ENCODE measurements at places on chromosomes 6 and 20.

DNA sequence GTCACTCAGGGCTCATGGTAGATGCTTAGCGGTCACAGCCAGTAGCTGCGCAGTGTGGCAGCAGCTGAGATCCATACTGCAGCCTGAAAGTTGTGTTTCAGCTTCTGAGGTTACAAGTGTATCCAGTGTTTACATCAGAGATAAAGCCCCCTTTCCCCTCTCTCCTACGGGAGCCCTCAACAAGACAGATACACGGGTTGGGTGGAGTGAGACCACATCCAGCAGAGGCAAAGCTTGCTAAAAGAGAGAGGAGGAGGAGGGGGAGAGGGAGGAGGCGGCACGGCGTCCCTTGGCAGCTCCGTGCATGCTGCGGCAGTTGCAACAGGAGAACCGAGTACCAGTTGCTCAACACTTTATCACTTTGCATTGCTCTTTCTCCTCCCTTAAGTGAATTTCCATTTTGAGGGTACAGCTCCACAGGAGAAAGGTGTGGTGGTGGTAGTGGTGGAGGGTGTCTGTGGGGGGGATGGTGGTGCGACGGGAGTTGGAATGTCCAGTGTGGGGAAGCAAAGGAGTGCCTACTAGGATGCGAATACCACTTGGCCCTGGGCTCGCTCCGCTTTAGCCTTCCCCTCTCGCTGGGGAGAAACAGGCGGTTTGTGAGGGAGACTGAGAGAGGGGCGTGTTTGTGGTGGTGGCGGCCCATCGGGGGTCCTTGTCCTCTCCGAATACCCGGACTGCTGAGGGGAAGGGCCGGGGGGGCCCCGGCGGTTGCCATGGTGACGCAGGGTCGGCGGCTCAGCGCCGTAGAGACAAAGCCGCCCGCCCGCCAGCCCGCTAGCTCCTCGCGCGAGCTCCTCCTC lies 405 bp upstream of the RNF182 start:
- no peak for DNase-seq

- DNase-seq, result no peak
Measured at GRCh38 chr20:14523090-14523489, 185.7 kb upstream of the FLRT3 start.

GRCh38 chr6:829656-830055 lies 136.7 kb upstream of the EXOC2 start:
- DNase-seq, result no peak

GRCh38 chr20:45372646-45373352 lies 5.3 kb downstream of the TP53TG5 start:
- no peak for DNase-seq

- no peak for DNase-seq
Measured at GRCh38 chr20:16575390-16576140, 2.3 kb upstream of the KIF16B start.

DNA sequence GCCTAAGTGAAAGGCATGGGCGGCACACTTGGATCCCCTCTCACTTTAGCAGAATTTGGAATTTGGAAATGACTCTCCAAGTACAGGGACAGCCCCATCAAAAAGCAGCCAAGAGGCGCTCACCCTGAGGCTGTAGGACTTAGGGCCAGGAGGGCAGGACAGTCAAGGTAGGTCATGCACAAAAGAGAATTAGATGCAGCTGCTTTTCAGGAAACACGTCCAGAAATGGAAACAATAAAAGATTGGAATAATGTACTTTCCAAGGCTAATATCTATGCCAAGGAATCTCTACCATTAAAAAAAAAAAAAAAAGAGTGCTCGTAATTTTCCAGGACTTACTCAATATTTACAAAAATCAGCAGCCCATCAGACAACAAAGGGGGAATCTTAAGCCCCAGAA lies 19.9 kb downstream of the PREP start:
- no peak for DNase-seq

- DNase-seq, result no peak
Measured at GRCh38 chr6:155648301-155648700, 192.7 kb upstream of the NOX3 start.

GRCh38 chr20:16438100-16438499 lies 135.1 kb downstream of the KIF16B start:
- no peak for DNase-seq

DNA sequence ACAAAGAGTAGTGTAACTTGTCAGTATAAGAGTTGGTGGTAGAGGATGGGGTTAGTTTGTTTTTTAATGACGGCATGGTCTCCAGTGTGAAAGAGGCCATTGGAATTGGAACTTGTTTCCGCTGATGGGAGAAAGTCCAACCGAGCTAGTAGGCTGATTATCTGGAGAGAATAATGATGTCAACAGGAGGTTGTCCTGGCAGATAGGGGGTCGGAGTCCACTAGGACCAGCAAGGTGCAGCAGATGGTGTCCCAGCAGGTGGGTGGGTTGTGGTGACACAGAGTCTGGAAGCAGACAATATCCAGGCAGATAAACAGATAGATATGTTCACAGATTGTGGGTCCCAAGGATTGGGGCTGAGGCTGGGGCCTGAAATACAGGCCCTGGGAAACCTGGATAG lies 35.1 kb downstream of the PKIB start:
- DNase-seq, result no peak

- no peak for DNase-seq
Measured at GRCh38 chr20:10761786-10762185, 88.0 kb upstream of the JAG1 start.

DNA sequence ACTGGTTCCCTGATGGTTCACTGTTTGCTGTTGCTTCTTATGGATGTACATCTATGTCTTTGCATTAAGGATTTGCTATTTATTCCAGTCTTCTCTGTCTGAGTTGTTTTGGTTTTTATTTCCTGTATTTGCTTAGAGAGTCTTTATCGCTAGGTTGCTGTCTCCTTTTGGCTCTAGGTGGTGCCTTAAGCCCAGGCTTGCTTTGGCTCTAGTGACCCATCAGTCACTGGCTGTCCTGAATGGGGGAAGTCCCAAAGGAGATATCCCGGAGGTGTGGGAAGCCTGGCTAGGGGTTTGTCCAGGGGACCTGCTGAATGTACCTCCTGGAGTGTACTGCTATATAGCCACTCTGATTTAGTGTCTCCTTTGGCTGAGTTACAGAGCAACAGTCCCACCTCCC lies 53.4 kb downstream of the MCHR2 start:
- DNase-seq, result no peak

GRCh38 chr6:6960571-6961251 lies 147.1 kb upstream of the RREB1 start:
- no peak for DNase-seq

- no peak for DNase-seq
Measured at GRCh38 chr6:32288426-32288825, 64.6 kb upstream of the NOTCH4 start.

GRCh38 chr6:53761036-53761435 lies 33.8 kb upstream of the LRRC1 start:
- DNase-seq, result no peak

- no peak for DNase-seq
Measured at GRCh38 chr6:119610265-119610664, 260.7 kb upstream of the MAN1A1 start.

GRCh38 chr20:3738111-3739053 lies 5.9 kb downstream of the HSPA12B start:
- DNase-seq, result no peak

DNA sequence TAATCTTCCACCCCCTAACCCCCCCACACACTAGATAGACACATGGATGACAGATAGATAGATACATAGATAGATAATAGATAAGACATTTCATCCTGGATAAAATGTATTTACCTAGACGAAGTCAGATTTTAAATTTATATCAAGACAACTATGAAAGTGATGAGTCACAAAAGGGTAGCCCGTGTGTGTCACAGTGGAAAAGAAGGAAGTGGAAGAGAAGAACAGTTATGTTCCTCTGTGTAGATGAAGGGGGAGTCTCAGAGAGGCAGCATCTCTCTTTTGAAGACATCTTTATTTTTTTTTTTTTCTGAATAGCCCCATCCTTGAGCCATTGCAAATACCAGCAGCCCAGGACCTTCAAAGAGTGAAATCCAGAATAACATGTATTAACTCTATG lies 121.7 kb upstream of the VGLL2 start:
- no peak for DNase-seq

- DNase-seq, result no peak
Measured at GRCh38 chr6:22437665-22438064, 131.7 kb upstream of the HDGFL1 start.

GRCh38 chr20:6644813-6645628 lies 122.5 kb upstream of the BMP2 start:
- no peak for DNase-seq

DNA sequence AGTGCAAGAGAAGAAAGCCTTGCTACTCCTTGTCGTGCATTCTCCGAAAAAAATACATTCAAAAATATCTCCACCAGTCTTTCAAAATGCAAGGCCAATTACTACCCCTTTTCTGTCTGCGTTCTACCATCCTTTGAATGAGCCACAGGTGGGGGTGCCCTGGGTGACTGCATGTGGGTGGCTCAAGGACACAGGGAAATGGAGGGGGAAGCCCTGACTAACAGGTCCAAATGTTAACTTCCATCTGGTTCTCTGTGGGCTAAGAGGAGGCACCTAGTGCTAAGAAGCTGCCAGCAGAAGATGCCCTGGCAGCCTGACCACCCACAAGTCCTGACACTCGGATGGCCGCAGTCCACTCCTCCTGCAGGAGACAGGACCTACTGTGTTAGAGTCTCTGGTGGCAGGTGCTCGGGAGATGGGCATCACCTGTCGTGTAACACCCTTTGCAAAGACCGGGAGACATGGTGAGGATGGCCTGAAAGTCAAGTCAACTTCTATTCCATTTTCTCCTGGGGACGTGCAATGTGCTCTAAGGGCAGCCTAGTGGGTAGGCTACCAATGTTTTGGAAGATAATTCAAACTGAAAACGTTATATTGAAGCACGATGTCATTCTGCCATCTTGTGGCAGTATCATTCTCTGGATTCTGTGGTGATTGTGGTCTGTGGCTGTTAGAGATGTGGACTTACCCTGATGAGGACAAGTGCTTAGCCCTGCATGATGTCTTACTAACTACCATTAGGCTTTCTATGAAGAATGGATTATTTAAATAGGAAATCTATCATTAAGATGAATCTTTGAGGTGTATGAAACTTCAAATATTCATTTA lies 27.4 kb upstream of the IGF2R start:
- DNase-seq, result peak; percentile 5

DNA sequence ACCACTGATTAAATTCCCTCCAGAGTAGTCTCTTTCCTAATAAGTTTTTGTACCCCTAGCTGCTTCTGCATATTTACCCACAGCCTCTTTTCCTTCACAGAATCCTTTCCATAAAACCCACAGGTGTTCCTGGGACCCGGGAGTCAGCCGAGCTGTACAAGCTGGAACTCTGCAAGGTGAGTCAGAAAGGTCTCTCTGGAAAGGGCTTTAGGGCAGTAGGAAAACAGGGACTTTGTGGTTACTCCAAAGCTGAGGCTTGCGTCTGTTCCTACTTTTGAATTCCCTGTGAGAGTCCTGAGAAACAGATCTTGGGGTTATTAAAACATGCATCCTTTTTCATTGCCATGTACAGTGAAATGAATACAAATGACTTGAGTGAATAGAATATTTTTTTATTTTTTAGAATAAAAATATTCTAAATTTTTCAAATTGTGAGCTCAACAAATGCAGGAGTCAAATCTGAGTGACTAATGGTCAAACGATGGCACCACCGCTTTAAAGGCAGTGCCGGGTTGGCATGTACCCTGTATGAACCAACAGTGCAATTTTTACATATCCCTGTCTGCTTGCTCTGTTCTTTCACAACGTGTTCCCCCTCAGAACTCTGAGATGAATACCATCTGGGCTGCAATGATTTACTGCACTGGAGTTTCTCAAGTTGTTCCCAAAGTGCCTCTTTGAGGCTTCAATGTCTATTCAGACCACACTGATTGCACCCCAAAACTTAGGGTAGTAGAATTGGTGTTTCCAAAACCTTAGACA lies 78.4 kb downstream of the GFRAL start:
- DNase-seq, result no peak

GRCh38 chr6:130766239-130767144 lies 60.7 kb upstream of the SMLR1 start:
- no peak for DNase-seq

GRCh38 chr6:8194490-8194889 lies 92.1 kb upstream of the EEF1E1 start:
- DNase-seq, result no peak

DNA sequence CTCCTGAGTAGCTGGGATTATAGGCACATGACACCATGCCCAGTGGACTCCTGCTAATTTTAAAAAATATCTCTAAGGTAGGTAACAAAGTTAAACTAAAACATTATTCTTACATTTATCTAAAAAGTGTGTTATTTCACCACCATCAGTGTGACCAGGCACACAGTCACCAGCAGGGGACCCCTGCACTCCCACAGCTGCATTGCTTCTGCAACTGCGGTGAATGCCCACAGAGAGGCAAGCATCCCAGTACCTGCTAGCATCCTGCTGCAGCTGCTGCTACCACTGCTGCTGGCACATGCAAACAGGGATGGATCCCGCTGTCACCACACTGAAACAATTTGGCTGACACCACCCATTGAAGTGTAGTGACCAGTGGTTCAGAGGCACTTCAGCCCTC lies 21.9 kb upstream of the EPB41L2 start:
- no peak for DNase-seq

GRCh38 chr6:73727114-73727513 lies 31.1 kb downstream of the CD109 start:
- no peak for DNase-seq

- DNase-seq, result no peak
Measured at GRCh38 chr6:37619641-37620040, 78.0 kb downstream of the MDGA1 start.

- DNase-seq, result no peak
Measured at GRCh38 chr20:62998449-62998848, 8.3 kb downstream of the BHLHE23 start.

DNA sequence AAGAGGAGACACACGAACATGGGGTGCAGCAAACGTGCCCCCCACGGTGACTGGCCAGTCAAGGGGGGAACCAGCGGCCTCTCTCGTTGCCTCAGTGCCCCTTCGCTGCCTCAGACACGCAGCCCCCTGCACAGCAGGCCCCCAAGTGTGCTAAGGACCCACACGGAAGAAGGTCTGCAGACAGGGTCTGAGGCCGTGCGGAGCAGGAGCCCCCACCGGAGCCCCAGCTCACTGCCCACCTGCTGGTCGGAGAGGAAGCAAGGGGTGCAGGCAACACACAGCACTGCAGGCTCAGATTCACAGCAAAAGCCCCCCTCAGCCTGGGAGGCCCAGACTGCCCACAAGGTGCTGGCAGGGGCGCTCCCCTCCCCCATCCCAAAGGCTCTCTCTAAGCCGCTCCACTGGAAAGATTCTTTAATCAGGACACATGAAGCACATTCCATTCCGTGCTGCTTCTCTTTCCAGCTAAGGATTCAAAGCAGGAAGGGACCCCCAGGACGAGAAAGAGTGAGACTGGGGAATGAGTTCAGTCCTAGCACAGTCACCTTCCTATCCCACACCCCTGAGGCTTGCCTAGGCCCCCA lies 105.1 kb downstream of the SLC23A2 start:
- no peak for DNase-seq

GRCh38 chr6:2622671-2623070 lies 128.1 kb downstream of the MYLK4 start:
- no peak for DNase-seq

- no peak for DNase-seq
Measured at GRCh38 chr6:136812174-136812573, 10.2 kb upstream of the PEX7 start.

GRCh38 chr6:36201612-36202011 lies 5.1 kb downstream of the BRPF3 start:
- DNase-seq, result no peak
